Activated T-cell treated with anti-CD3 and anti-CD28 coated beads, Interleukin-2, amount 50 U/mL, for 72 hours (primary cell): ENCODE measurements at places on chromosomes 12 and 14. TPM values are rescaled to one million over a fixed set of nuclear protein-coding genes. Genes with fewer than 3 reads are reported as not detected.

The CLEC4A gene
- not detected for total RNA-seq

DNA sequence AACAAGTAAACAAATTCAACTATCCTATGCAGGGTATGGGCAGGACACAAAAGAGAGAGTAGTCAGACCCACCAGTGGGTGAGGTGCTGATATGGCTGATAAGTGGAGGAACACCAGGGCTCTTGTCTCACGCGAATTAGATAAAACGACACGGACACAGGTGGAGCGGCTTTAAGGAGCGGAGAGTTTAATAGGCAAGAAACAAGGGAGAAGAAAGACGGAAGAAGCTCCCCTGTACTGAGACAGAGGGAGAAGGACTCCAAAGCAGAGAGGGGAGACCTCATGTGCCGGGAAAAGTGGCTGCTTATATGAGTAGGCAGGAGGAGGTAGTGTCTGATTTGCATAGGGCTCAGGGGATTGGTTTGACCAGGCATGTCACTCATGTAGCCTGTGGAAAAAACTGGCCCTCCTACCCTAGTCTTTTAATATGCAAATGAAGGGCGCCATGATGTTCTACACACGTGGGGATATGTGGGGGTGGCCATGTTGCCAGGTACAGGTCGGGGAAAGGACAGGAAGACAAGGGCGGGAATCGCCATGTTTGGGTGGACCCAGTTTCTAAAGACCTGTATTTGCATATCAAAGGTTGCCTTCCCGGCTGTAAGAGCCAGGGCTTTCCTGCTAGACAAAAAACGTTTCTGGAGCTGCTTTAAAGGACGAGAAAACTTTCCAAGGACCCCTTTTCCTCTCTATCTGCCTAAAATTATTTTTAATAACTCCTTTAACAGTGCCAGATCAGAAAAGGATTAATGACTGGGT, 28.8 kb downstream of the RPGRIP1 start:
- H3K4me1 ChIP-seq: peaks cover 21% of the 10 kb centered on the region
- peak overlapping the region; percentile 82 for H3K4me3 ChIP-seq
- no peaks in the 10 kb centered on the region for H3K27me3 ChIP-seq
- no peaks in the 10 kb centered on the region for H3K36me3 ChIP-seq
- peak; percentile 78 for DNase-seq

GRCh38 chr14:94638339-94638738, 26.1 kb downstream of the SERPINA3 start:
- no peak overlapping the region for H3K27ac ChIP-seq
- no peak overlapping the region for H3K4me3 ChIP-seq
- H3K27me3 ChIP-seq: no peaks in the 10 kb centered on the region
- no peaks in the 10 kb centered on the region for H3K36me3 ChIP-seq
- no peak for DNase-seq
- no peaks in the 10 kb centered on the region for H3K4me1 ChIP-seq

DNA sequence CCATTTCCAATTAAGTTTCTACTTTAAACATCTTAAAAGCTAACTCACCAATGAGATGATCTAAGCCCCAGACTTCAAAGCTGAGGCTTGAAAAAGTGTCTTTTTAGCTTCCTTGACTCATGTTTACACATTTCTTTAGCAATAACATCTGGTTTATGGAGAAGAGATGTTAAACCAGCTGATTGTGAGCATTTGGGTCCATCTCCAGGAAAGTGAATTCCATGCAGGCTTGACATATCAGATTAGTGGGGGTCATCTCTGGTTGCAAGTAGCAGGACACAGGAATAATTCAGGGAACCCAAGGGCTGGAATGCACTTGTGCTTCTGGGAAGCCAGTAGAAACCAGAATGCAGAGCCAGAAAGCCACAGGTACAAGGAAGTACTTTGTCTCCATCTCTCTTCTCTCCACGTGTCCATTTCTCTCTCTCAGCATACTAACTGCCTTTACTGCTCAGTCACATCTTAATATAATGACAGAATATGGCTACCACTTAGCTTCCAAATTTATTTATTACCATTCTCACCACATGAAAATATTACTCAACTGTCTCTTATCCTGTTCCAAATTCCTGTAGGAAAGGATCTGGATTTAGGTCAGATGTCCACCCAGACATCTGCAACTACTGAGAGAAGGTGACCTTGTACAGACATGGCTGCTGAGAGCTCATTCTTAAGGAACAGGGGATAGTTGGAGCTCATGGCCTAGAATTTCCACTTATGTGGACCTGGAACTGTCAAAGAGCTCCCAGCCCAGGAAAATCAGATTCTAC, 104.4 kb downstream of the SCN8A start:
- no peak overlapping the region for H3K27ac ChIP-seq
- H3K4me1 ChIP-seq: no peaks in the 10 kb centered on the region
- H3K36me3 ChIP-seq: no peaks in the 10 kb centered on the region
- no peak overlapping the region for H3K4me3 ChIP-seq
- DNase-seq: no peak

The TEX22 gene
- total RNA-seq: 3.3 TPM
